Stimulated activated CD8-positive, alpha-beta memory T cell treated with anti-CD3 and anti-CD28 coated beads, Interleukin-4, amount 100 ng/mL, for 1 hour (primary cell): ENCODE measurements at places on chromosomes 3 and 15.

GRCh38 chr3:136949708-136950107, 8.1 kb upstream of the IL20RB start:
- DNase-seq: no peak

- no peak for DNase-seq
Measured at GRCh38 chr3:170910542-170910941, 2.1 kb upstream of the EIF5A2 start.

GRCh38 chr3:66267031-66267430, 46.2 kb downstream of the SLC25A26 start:
- DNase-seq: no peak

GRCh38 chr3:125103406-125103805, 47.6 kb upstream of the HEG1 start:
- DNase-seq: no peak

GRCh38 chr3:120763601-120764000, 21.1 kb downstream of the GTF2E1 start:
- DNase-seq: no peak

DNA sequence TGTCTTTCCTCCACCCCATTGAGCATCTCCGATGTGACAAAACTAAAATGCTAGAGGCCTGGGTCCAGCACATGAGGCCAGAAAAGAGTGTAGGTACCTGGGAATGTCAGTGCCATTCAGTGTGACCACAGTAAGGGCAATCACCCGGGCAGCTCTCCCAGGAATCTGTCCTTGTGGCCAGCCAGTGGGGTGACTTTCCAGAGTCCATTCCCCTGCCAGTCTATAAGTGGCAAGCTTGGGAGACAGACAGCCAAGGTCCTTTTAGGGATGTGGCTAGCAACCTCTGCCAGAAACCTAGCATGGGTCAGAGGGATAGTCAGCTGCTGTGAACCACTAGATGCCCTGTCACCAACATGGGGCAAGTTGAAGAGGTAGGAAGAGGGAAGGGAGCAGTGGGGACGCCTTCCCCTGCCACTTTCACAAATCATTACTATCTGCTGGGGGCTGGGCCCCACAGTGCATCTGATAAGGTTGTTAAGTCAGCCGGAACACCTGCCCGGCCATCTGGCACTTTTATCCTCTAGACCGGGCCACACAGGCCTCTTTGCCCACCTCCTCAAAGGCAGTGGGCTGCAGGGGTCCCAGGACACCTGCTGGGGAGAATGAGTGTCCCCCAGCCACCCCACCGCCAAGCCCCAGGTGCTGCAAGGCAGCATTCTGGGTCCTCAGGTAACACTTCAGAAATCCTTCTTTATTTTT, 24.8 kb upstream of the DET1 start:
- DNase-seq: no peak

DNA sequence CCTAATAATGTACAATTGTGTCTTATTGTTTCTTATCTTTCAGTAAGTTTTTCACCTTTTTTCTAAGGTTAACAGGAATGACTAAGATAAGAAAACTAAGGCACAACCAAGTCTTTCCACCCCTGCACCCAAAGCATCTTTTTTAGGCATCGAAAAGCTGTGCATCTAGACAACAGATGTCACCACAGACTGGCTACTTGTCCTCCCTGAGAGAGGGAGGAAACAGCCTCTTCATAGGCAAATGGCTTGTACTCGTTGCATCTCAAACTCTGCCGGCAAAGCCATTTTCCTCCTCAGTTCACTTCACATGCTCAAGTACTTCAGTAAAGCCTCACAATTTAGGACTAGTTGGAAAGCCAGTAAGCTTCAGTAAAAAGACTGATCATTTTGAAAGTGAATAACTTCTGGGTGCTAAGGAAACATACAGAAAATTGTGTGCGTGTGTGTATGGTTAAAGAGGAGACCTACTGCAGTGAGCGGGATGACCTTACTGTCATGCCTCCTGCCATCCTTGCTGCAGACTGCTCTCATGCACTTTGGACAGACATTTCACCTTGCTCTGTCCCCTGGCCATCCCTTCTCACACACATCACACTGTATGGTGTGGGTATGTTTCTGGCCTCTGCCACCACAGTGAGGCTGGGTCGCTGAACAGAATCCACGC, 36.5 kb upstream of the HACD2 start:
- no peak for DNase-seq

GRCh38 chr3:195385526-195385925, 57.3 kb downstream of the ACAP2 start:
- no peak for DNase-seq

- DNase-seq: no peak
Measured at GRCh38 chr3:61741551-61741950, 180.2 kb downstream of the PTPRG start.

GRCh38 chr3:49966233-49966942, 26.4 kb downstream of the RBM6 start:
- no peak for DNase-seq

DNA sequence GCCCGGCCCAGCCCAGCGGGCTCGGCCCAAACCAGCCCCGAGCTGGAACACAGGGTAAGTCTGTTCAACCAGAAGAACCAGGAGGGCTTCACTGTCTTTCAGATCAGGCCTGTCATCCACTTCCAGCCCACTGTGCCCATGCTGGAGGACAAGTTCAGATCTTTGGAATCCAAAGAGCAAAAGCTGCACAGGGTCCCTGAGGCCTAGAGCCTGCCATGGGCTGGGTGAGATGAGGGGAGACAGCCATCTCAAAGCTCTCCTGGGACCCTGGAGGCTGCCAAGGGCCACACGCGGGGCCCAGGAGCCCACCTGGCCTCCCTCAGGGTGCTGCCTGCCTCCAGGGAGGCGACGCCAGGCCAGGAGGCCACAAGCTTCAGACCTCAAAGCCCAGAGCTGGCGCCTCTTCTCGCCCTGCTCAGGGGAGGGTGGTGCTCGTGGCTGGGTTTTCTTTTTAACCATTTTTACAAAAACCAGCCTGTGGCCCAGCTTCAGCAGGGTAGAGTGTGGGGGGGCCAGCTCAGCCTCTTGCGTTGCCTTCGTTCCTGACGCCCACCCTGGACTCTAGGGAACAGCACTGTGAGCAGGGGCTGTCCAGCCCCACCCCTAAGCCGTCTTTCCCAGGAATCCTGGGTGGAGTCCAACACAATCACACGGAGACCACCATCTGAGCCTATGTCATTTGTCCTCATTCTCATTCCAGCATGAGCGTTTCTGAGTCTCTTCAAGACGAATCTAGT, 107.0 kb downstream of the ETFA start:
- DNase-seq: no peak

GRCh38 chr3:29335438-29335837, 54.6 kb downstream of the RBMS3 start:
- no peak for DNase-seq

DNA sequence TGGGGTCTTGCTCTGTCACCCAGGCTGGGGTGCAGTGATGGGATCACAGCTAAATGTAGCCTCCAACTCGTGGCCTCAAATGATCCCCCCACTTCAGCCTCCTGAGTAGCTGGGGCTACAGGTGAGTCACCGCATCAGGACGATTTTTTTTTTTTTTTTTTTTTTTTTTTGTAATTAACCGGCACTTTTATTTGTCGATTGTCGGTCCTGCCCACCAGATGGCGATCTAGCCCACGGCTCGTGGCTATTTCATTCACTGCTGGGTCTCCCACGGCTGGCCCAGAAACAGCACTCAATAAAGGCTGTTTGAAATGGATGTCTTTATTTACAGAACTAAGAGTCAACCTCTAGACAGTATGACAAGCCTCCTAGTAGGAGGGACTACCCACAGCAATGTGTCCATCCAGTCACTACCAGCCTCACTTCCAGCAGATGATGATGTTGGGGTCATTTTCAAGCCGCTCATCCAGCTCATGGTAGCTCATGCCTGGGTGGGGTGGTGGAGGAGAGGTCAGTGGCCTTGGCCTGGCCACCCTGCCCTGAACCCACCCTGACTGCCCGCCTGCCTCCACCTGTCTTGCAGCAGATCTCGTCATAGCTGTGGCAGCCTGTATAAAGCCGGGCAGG, 1.8 kb upstream of the ZMYND10 start:
- DNase-seq: peak; percentile 61

- DNase-seq: no peak
Measured at GRCh38 chr3:181458857-181459256, 252.9 kb upstream of the SOX2 start.

GRCh38 chr3:108124337-108125152, 33.7 kb upstream of the CD47 start:
- DNase-seq: peak; percentile 56

DNA sequence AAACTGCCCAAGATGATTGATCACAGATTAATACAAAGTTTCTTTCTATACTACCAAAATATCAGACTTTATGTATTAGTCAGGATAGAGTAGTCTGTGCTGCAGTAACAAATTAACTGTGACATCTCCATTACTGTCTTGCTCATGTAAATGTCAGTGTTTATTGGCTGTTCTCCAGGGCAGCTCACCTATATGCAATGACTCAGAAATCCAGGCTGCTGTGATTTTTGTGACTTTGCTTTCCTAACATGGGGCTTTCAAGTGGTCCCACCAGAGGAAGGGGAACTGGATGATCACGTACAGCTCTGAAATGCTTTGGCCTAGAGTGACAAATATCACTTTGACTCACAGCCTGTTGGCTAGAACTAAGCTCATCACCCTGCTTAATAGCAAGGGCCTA, 12.9 kb downstream of the PLS1 start:
- no peak for DNase-seq

- DNase-seq: no peak
Measured at GRCh38 chr3:22895671-22896070, 307.5 kb upstream of the UBE2E2 start.

DNA sequence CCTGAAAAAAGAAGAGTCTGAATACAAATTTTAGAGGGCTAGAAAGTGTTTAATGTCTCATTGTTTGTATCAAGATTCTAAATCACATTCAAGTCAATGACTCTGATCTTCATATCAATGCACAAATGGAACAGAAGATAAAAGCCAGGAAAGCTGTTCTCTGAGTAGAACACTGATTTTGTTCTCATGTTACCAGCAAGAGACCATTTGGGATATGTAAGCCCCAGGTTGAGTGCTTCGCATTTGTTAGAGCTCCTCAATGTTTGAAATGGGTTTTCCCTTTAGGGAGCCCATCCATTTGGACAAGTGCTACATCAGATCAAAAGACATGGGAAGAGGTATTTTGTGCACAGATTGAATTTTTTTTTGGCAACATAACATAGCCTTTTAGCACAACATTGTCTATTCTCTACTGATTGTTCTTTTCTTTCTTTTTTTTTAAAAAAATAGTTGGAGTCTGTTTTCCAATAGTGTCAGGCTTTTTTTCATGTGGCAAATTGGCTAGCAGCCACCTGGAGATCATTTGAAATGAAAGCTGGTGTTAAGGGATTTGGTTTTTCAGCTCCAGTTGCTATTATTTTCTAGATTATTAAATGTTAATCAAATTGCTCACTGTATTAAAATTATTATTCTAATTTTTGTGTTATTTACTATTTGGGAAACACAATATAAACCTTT, 74.5 kb upstream of the ZPLD1 start:
- DNase-seq: no peak

GRCh38 chr15:100890850-100891249, 11.2 kb downstream of the ALDH1A3 start:
- no peak for DNase-seq

DNA sequence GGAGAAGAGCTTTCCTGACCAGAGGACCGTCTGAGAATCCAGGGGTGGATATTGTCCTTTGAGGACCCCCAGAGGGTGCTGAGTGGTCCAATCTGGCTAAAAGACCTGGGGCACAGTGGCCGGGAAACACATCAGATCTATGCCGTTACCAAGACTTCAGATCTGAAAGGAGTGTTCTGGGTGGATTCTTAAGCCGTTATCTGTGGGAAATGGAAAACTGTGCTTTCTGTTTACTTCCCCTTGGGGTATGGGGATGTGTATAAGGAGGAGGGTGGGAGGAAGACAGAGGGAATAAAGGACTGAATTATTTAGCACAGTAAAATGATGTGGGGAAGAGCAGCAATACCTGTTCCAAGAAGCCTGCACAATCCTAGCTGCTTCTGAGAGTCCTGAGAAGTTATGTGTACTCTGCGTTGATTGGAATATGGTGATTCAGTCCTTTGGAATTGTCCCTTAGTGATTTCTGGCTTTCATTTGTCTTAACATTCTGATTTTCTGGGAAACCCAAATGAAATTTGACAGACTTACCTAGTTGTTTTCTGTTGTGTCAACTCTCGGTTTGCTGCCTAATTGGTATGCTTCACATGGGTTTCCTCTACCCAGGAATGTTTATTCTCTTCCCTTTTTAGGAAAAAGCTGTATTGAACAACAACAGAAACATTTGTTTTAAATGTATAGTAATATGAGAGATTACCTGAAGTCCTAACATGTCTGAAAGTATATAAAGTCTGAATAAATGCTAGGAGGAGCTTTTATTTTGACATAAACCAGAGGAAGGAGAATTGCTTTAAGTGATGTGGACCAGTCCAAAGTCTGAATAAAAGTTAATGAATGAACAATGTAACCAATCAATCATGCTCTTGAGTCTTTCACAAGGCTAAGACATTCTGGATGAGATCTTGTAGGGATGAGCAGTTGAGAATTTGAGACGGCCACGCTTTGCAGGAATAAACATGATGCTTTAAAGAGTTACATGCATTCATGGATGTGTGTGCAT, 427.1 kb upstream of the C2CD4B start:
- no peak for DNase-seq

- DNase-seq: no peak
Measured at GRCh38 chr3:143016321-143016972, 15.1 kb downstream of the U2SURP start.

DNA sequence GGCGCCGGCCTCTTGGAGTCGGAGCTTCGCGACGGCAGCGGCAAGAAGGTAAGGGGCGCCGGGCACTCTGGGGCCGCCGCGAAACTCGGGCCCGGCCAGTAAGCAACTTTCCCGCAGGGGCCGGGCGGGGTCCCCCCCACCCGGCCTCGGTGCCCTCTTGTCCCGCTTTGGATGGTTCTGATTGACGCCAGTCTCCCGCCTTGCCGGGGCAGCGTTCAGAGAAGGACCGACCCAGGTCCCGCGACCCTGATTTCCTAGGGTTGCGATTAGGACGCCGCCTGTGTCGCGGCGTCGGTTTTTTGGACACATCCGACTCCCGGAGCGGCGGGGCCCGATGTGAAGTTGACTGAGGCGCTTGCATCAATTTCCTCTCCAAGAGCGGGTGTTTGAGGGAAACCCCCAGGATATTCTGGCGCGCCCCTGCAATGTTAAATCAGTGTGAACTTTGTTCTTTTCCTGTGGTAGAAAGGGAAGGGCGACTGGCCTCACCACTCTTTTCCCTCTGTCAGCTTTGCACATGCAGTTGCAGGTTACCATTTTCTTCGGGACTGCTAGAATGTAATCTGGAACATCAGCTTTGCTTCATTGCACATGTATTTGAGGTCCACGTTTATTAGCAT, 755 bp downstream of the PDE8A start:
- no peak for DNase-seq

- no peak for DNase-seq
Measured at GRCh38 chr3:196706731-196707130, 5.3 kb downstream of the CEP19 start.

- no peak for DNase-seq
Measured at GRCh38 chr3:12327021-12327420, 38.2 kb downstream of the PPARG start.

- no peak for DNase-seq
Measured at GRCh38 chr15:64640146-64640871, 135.1 kb downstream of the RBPMS2 start.
